GF-D8 (cell line): ENCODE measurements at places on chromosomes 11 and 22.

- DNase-seq: peak; percentile 13
Observed at GRCh38 chr22:25702040-25702439, 39.9 kb upstream of the MYO18B start.

- DNase-seq: no peak
Observed at GRCh38 chr22:24937114-24937513, 9.4 kb downstream of the LHFPL7 start.

DNA sequence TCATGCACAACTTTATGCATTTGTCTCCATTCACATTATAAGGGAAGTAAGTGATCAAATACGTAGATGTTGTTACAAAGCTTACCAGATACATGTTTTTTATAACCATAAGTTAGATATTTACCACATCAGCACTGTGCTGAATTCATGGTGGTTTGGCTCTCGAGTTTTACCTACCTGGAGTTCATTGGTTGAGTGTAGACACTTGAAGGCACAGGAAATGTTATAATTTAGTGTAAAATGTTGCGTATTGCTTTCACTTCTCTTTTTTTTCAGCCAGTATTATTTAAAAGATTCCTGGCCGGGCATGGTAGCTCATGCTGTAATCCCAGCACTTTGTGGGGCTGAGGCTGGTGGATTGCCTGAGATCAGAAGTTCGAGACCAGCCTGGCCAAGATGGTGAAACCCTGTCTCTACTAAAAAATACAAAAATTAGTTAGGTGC lies 53.1 kb upstream of the GRK2 start:
- DNase-seq: peak; percentile 62

DNA sequence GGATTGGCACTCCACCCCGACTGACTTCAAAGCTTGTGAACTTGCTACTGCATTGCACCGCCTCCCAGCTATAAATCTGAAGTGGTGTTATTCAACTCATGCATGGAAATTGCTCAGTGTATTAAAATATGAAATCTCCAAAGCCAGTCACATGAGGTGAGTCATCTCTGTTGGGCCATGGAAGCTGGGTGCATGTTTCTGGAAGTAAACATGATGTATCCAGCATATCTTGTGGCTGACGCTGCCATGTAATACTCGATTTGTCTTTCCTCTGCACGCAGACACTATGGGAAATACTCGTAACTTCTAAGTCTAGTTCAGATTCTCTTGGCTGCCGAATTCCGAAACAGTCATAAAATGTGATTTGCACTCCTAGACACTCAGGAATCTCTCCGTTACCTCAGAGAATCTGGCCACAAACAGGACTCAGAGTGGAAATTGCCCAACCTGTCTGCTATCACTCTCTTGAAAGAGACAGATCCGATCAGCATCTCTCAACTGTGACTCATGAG lies 154.9 kb upstream of the MPPED2 start:
- no peak for DNase-seq

DNA sequence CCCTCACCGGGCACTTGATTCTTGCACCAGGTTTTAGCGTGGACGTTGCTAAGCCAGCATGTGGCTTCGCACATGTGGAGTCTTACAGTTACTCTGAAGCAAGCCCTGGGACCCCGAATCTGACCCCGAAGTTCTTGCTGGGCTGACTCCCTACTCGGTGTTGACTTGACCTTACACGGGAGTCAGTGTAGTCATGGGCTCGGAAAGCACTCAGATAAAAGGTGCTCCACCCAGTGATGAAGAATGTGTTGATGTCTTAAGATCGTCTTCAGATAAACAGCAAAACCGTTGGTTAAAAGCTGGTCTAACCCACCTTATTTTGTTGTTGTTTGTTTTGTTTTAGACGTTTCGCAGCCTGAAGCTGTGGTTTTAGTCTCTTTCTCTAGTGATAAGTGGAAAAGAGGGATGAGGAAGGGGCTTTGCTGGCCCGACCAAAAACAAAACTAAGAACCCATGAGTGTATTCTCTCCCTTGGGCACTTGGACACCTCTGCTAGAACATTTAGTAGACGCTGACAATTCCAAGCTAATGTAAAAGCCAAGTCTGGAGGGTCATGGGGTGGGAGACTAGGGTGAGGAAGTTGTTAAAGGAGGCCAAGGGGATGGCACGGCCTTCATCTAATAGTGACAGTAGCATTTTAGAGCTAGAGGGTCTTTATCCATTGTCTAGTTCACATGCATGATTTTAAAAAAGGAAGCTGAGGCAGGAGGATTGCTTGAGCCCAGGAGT lies 69.9 kb downstream of the BCR start:
- no peak for DNase-seq

GRCh38 chr11:57324154-57324885 lies 432 bp downstream of the TNKS1BP1 start:
- DNase-seq: no peak

DNA sequence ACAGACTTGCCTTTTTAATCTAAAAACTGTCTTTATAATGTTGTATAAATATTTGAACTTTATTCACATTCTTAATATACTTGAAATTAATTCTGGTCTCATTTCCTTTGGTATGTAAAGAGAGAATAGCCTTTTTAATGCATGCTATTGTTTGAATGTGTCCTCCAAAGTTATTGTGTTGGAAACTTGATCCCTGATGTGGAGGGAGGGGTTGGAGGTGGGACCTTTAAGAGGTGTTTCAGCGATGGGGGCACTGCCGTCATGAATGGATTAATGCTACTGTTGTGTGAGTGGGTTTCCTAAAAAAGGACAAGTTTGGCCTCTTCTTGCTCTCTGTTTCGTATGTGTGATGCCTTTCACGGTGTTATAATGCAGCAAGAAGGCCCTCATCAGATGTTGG lies 131.7 kb downstream of the DDX10 start:
- DNase-seq: no peak
